ENCODE measurements at places on chromosomes 12 and 14.

GRCh38 chr14:55458800-55459515, 18.5 kb upstream of the TBPL2 start:
- no peak for DNase-seq

DNA sequence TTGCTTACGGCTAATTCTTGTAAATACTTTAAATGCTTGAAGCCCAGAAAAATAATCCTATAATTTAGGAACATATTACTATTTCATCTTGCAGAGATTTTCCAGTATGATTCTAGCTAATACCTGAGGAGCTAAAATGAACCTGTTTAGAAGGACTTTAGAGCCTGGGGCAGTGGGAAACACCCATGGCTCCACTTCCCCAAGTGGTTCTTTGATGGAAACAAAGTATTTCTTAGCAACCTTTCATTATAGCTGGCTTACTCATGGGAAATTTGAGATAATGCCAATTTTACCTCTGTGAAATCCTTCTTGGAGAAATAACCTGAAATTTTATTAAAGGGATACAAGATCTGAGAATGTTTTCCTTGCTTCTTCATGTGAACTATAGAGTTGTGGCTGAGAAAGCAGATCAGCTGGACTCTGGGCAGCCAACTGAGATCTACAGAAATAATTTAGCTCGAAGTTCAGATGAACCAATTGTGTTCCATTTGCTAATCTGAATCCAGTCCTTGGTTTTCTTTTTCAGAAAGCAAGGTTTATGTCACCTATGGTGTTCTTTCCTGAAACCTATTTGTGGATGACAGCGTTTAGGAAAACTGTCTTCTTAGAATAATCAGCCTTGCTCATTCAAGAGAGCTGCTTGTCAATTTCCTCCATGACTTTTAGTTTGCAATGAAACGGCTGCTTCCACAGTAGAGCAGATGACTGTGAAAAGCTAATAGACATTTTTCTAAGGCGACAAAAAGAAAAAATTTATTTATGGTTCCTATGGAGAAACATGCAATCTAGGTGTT, 141.8 kb upstream of the CPM start:
- DNase-seq, result no peak

DNA sequence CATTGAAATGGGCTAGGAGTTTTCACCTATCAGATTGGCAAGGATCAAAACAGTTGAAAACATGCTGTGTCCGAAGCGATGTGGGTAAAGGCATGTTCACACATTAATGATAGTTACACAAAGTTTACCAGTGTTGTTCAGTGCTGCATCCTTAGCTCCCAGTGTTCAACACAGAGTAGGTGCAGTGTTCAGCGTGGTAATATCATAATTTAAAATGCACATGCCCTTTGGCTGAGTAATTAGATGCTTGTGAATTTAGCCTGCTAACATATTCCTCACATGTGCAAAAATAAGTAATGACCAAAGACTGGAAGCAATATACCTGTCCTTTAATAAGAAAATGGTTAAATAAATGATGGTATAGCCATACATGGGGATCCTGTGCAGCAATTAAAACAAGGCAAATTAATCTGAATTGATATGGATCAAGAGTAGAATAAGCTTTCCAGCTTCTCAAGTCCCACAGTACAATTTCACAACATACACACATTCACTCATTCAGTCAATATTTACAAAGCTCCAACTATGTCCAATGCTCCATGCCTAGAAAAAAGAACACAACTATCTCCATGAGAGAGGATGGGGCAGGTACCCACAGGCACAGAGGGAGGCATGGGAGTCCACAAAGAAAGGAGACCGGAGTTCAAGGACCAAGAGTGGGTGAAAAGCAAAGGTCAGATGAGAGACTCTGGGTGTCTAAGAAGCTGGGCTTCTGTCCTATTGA, 12.8 kb downstream of the TMCC3 start:
- no peak for DNase-seq

DNA sequence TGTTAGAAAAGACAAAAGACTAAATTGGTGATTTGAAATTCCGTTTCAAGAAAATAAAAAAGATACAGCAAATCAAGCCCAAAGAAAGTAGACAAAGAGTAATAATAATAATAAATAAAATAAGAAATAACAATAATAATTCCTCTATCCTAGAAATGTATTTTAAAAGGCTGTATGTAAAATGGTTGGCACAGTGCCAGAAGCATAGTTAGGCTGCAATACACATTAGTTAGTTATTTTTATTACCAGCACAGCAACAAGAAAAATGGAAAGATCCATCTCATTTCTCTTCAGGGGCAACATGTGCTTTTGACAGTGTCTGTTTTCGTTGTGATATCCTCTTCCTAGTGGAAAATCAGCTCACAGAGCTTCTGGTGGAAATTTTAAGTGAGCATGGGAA, 174.1 kb upstream of the TMTC1 start:
- no peak for DNase-seq

DNA sequence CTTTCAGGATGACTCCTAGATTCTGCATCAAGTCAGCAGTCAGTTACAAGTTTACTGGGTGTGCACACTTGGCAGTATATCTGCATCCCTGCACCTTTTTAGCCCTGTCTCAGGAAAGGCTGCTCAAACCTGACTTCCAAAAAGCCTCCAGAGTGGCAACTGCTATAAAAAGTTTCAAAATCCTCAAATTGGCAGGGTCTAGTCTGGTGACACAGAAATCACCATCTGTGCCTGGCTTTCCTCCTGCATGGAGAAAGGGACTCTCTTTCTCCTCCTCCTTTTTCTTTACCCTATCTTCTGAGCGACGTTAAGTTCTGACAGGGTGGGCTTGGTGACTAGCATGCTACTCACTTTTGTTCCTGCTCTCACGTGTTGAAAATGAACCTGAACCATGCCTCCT, 679.5 kb downstream of the C12orf50 start:
- DNase-seq, result no peak

DNA sequence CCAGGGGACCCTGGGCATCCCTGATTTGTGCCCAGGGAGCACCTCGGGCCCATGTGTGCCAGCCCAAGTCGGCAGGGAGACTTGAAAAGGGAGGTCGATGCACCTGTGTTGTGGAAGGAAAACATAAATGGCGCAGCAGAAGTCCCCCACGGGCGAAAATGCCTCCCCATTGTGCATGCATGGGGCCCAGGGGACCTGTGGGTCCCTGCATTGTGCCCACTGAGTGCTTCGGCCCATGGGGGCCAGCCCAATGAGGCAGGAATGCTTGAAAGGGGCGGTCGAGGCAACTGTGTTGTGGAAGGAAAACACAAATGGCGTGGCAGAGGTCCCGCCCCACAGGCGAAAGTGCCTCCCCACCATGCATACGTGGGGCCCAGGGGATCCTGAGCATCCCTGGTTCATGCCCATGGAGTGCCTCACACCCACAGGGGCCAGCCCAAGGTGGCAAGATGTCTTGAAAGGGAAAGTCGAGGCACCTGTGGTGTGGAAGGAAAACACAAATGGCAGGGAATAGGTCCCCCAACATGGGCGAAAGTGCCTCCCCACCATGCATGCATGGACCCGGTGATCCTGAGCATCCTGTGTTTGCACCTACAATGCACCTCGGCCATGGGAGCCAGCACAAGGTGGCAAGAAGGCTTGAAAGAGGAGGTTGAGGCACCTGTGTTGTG, 368.0 kb downstream of the ALG10 start:
- no peak for DNase-seq

- DNase-seq, result no peak
Observed at GRCh38 chr12:56205445-56205844, 16.2 kb upstream of the SMARCC2 start.

DNA sequence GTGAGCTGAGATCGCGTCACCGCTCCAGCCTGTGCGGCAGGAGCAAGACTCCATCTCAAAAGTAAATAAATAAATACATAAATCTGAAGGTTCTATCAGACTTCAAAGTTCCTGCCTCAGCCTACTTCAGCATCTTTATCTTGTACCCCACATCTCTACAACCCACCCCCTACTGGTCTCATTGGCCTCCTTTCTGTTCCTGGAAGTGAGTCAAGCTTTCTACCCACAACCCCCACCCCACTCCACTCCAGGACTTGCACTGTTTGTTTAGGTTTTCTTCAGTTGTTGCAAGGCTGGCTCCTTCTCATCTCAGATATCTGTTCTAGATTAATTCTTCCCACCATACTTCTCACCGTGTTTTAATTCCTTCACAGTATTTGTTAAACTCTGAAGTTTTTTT, 714 bp upstream of the PSMC6 start:
- no peak for DNase-seq

DNA sequence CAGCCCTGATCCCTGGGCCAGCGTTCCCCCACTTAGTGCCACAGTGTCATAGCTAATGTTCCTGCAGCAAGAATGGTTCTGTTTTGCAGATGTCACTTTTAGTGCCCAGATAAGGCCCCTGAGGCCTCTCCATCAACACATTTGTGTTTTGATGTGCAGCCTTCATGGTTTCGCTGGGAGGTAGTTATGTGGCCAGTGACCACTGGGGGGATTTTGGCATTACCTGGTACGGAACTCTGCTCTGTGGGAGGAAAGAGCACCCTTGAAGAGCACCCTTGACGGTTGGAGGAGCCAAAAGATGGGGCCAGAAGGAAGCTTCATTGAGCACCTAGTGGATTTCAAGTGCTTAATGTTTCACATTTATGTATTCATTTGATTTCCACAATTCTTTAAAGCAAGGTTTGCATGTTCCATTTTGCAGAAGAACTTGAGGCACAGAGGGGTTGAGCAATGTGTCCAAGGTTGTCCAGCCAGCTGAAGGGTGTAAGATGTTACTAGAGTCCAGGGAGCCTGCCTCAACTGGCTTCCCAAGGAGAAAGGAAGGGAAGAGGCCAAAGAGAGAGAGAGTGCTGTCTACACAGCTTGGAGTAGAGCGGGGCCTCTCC, 13.0 kb downstream of the SERPINA11 start:
- DNase-seq, result no peak

- DNase-seq, result no peak
Observed at GRCh38 chr14:91354979-91355685, 62.5 kb downstream of the CCDC88C start.

DNA sequence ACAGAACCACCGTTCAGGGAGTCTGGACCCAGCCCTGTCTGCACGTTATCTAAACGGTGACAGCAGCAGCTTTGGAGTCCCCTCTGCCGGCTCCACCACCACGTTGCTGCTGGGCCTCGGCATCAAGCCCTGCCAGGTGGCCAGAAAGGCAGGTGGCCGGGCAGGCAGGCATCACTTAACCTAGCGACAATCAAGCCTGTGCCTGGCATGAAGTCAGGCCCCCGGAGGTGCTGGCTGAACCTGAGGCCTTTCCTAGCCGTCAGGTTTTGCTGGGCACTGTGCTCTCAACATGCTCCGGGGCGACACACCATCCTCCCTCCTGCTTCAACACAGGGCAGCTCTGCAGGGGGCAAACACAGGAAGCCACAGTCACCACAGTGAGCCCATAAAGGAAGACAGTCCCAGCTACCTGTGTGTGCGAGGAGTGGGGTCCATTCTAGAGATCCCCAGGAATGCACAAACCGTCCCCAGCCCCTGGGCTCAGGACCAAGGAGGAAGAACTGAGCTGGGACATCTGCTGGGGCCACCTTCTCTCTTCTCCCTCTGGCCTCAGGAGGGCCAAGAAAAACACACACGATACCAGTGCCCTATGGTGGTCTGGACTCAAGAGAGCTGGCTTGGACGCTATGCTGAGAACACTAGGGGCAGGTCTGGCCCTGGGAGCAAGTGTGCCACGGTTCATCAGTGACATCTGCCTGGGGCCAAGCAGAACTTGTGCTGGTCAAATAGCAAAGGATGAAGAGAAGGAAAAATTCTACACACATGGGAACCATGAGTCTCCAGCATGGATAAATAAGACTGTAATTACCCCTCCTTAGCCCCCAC, 44.7 kb downstream of the CCDC88C start:
- DNase-seq, result no peak

GRCh38 chr12:114030451-114030850, 64.3 kb upstream of the RBM19 start:
- DNase-seq, result no peak

GRCh38 chr14:104054222-104054905, 31.1 kb upstream of the ASPG start:
- DNase-seq, result no peak

GRCh38 chr12:23005387-23005786, 380.4 kb downstream of the ETNK1 start:
- no peak for DNase-seq

- DNase-seq, result no peak
Observed at GRCh38 chr12:124345795-124346194, 50.9 kb downstream of the RFLNA start.

DNA sequence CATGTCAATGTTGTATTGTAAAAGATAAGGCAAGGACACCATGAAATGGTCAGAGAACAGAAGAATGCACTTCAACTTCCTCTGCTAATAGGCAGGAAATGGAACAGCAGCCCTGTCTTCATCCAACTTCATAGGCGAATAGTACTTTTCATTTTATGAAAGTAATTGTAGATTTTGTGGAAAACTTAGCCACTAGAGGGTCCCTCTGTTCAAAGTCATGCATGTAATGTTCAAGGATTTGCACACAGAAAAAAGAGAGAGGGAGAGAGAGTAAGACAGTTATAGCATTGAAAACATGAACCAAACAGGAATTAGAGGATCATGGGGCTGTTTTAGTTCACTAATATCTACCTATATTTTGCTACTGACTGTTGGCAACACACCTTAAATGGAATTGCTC, 172.2 kb downstream of the FLRT2 start:
- DNase-seq, result no peak

GRCh38 chr12:5571115-5571514, 139.2 kb downstream of the NTF3 start:
- DNase-seq, result no peak

GRCh38 chr12:4558171-4558570, 3.8 kb upstream of the DYRK4 start:
- DNase-seq, result no peak

GRCh38 chr12:103600967-103601728, 14.1 kb downstream of the STAB2 start:
- no peak for DNase-seq

GRCh38 chr12:108468196-108468968, 46.7 kb upstream of the FICD start:
- DNase-seq, result no peak

GRCh38 chr14:79424462-79424861, 786.8 kb downstream of the DIO2 start:
- DNase-seq, result no peak

DNA sequence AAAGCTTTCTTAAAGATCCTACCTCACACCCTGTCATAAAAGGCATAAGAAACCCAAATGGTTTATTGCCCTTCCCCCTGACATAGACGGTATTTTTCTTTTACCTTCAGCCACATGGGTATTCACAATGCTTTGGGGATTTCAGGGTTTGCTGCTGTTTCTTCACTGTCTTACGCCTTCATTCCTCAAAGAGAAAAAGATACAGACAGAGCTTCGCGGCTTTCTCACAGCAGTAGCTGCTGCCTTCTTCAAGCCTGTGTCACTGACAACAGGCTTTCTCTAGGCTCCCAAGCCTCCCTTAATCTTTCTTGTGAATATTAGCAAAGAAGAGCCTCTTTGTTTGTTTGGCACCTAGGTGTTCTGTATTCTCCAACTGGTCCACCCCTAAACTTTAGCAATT, 197.4 kb upstream of the ARID2 start:
- no peak for DNase-seq

DNA sequence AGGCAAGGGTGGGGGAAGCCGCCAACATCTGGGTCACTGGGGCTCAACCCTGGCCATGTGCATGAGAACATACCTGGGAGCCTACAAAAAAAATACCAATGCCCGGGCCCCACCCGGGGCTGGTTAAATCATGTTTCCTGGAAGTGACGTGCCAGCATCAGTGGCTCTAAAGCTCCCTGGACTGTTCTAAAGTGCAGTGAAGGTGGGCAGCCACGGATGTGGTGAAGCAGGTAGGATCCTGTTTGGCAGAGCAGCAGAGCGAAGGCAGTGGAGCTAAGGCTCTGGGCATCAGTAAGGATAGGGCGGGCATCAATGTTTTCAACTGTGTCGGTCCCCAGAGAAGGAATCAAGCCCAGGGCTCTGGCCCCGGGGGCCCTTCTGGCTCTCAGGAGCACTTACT, 525 bp upstream of the GPR68 start:
- DNase-seq, result no peak
